ENCODE measurements at places on chromosomes 5 and 9.

DNA sequence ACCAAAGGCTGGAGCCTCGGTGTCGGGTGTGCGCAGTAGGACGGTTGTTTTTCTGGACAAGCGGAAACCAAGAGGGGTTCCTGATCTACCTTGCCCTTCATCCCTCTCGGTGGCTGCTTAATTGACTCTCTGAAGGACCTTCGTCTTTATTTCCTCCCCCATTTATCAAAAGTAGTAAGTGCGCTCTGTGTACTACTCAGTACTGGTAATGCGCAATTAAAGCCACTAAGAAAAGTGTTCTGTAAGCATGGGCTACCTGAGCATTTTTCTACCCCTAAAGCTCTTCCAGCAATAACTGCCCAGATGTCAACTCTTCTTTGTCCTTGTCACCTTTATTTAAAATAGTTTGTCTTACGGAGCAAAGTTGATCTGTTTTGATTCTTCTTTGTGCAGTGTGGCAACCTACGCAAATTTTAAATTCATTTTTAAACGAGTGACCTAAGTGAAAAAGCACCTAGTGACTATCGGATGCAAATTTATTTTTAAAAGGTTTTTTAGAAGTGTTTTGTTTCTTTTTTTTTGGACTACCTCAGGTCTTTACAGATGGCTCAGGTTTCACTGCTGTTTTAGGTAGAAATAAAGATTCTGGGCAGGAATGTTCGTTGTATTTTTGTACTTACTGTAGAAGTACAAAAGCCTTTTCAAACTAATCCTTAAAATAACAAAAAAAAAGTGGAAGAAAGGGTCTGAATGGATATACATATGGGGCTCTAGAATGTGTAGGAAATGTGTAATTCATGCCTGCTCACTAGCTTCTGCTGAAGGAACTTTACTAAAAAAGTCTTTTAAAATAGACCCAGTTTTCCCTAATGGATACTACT, 2.0 kb downstream of the JMY start:
- DNase-seq: peak; percentile 14

GRCh38 chr5:33737697-33738096, 154.1 kb downstream of the ADAMTS12 start:
- no peak for DNase-seq

- DNase-seq: no peak
Measured at GRCh38 chr5:58457050-58457449, 2.8 kb downstream of the PLK2 start.

DNA sequence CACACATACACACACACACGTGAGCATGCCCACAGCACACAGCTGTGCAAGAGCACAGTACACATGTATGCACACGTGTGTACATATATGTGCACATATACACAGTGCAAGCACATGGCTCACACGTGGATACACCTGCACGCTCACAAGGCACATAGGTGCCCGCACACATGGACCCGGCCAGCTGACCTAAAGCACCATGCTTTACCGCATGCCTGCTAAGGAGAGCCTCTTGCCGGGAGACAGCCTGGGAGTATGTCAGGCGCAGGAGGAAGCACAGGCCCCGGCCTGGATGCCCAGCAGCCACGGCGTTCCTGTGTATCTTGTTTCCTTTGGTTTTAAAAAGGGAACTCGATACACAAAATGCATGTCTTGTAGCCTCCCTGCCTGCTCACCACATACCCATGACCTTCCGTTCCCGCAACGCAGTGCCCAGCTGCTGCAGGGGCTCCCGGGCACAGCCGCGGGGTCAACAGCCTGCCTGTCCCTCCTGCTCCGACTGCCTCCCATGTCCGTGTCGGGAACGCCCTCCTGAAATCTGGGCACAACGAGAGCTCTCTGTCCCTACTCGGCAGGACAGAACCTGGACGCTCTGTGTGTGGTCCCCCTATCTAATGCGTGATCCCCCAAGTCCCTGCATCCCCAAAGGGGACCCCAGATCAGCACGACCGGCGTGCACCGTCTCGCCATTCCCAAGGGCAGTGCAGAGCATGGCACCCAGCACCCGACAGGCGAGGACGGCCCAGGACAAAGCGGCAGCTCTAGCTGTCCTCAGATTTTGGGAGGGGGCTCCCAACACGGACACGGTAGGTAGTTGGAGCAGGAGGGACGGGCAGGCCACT, 3.6 kb downstream of the SLC12A7 start:
- DNase-seq: peak; percentile 51

GRCh38 chr5:148687427-148687826, 33.1 kb upstream of the HTR4 start:
- no peak for DNase-seq

- DNase-seq: no peak
Measured at GRCh38 chr9:33140401-33141360, 26.5 kb downstream of the B4GALT1 start.

- no peak for DNase-seq
Measured at GRCh38 chr9:68804911-68805889, 100.2 kb downstream of the PIP5K1B start.

DNA sequence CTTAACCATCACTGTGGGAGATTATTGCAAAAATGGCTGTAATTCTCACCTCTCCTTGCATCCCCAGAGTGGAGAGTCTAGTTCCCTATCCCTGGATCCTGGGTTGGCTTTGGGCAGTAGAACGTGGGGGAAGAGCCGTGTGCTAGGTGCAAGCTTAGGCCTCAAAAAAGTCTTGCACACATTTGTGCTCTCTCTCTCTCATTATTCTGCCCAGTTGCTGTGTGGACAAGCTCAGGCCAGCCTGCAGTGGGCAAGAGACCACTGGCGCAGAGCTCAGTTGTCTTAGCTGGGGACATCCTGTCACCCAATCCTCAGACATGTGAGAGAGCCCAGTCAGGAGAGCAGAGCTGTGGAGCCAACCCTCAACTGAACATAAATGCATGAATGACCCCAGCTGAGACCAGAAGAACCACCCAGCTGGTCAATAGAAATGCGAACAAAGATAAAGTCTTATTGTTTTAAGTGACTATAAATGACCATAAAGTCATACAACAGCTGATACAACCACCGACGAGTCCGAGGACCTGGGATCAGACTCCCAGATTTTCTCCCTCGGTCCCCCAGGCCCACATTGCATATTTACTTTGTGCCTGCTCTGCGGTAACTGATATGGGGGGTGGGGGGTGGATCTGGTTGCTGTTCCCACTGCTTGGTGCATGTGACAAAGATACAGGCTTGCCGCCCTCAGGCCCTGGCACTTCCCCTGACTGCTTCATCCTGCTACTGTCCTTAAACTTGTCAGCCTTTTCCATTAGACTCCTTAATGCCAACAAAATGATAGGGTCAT, 166.4 kb upstream of the MVB12B start:
- no peak for DNase-seq

GRCh38 chr9:121529237-121529987, 29.8 kb upstream of the GGTA1 start:
- no peak for DNase-seq

DNA sequence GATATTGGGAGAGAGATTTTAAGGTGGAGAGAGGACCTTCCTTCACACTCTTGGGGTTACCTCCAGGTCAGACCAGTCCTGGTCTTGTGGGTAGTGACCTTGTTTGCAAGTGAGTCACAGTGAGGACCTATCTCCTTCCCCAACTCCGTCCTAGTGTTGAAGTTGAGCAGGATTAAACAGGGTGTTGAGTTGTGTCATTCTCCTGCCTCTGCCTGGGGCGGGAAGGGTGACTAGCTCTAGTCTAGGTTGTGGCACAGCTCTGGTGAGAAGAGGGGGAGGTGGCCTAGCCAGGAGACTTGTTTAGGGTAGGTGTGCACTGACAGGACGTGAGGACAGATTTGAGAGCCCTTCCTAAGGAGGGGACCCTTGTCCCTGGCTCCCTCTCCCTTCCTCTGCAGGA, 119.6 kb upstream of the PITX1 start:
- no peak for DNase-seq

DNA sequence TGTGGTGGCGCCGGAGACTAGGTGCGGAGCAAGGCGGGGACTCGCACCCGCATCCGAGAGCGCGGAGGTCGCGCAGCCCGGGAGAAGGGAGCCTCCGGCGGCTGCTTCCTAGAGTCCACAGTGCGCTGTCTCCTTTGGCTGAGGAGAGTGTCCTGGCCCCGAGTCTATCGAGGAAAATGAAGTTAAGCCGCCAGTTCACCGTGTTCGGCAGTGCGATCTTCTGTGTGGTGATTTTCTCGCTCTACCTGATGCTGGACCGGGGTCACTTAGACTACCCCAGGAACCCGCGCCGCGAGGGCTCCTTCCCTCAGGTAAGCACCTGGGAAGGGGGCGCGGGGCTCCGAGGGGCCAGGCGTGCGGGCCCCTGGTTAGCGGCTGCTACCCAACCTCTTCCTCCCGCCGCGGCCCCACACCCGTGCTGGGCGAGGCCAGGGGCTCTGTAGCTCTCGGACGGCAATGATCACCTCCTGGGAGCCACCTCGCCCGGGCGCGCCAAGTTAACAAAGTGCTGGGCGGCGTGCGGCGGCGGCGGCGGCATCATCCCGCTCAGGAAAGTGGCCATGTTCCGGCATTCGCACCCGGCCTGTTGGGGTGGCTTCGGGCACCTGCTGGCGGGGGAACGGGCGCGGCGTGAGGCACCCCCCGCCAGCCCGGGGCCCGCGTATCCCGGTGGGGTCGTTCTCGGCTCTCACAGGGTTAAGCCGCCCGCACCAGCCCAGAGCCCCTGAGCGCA, 681 bp downstream of the MAN2A1 start:
- no peak for DNase-seq

GRCh38 chr9:137074657-137075274, 2.6 kb upstream of the UAP1L1 start:
- no peak for DNase-seq

DNA sequence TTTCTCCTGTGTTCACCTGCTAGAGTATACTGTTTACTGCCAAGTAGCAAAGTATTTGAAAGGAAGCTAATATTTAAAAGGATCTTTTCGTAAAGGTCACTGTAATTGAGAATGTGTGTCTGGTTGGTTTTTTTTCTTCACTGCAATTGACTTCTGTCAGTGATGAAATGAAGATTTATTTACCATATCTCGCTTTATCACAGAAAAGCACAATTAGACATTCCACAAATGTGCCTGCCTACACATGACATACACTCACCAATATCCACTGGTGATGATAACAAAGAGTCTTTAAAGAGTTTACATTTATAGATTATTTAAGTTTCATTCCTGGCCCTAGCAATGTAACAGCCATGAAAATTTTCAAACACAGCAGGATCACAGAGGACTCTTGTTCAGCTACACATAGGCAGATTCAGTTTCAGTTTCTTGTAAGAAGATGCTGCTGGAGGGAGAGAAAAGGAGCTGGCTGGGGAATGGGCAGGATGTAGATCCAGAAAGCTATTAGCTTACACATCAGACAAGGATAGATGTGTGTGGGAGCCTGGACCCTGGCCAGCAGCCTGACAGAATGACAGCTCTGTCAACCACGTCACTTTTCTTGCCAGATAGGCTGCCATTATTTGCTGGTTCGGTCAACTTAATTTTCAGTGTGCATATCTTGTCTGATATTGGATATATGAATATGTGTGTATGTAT, 104.0 kb downstream of the GDNF start:
- DNase-seq: no peak

DNA sequence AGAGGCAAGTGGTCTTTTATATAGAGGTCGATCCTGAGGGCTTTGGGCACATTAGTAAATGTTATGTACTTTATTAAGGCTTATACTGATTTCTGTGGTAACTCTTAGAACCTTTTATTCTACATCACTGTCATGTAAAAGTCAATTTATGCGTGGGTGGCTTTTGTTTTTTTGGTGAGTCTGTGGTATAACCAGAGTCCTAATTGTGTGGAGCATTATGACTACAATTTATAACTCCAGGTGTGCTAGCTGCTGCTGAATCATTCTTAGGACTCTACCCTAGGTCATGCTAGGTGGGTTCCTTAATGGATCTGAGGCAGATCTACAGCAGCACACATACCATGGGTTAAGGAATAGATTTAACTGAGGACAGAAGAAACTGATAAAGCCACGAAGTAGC, 33.9 kb upstream of the KCNN2 start:
- no peak for DNase-seq

DNA sequence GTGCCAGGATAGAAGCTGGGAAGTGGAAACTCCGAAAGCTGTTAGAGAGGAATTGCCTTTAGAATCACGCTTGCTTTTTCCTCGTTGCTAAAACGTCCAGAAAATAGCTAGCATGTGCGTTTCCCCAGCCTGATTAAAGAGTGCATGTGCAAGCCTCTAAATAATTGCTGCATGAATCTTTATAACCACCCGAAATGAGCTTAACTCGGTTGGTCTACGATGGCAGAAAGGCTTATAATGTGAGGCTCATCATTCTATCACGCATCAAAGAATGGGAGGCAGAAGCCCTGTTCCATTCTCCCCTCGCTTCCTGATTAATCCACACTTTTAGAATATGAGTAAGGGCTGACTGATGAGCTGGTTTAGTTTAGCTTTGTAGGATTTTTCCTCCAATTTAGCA, 394.6 kb upstream of the WWC1 start:
- no peak for DNase-seq

DNA sequence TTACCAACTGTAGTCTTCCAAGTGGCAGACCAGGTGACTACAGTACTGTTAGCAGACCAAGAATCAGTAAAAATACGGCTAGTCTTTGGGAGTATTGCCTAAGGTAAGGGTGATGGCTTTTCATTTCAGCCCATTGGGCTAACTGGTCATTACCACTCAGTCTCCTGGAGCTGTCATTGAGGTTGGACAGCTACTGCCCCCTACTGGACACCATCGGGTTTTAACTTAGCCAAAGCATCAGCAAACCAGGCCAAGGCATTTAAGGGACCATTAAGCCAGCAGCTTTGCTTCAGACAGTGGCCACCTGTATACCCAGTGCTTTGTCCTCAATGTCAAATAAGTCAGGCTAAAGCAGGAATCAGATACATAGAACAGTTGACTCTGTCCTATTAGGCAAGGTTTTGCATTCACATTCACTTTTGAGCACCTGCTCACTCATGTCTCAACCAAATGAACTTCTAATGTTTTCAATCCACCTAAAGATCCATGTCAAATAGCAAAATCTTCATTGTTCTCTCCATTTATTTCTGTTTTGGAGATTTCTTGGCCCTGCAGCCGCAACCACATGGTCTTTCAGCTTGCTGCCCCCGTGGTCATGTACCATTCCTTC, 117.2 kb downstream of the INVS start:
- peak; percentile 45 for DNase-seq

DNA sequence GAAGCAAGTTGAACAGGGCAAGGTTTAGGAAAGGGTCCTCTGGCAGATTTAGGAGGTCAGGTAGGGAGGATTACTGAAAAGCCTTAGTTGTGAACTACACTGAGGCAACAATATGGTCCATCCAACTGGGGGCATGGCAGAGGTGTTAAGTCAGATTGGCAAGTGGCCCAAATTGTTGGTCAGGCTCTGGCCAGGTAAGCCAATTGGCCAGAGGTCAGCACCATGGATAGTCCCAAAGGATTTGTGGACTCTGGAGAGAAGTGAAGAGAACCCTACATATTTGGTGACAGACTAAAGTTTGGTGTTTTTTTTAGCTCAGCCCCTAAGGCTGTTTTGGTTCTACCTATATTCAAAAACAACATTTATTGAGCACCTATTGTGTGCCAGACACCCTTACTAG, 39.1 kb upstream of the RASGRF2 start:
- DNase-seq: no peak

GRCh38 chr5:79966448-79966847, 24.6 kb downstream of the MTX3 start:
- DNase-seq: no peak
